NK-92 treated with Interleukin-12 subunit alpha and Interleukin-12 subunit beta, amount 100 ng/mL, for 24 hours (cell line): ENCODE measurements at places on chromosomes 3 and 15.
A peak's percentile ranks its signal among the peaks of the same experiment; 100 is the strongest.

DNA sequence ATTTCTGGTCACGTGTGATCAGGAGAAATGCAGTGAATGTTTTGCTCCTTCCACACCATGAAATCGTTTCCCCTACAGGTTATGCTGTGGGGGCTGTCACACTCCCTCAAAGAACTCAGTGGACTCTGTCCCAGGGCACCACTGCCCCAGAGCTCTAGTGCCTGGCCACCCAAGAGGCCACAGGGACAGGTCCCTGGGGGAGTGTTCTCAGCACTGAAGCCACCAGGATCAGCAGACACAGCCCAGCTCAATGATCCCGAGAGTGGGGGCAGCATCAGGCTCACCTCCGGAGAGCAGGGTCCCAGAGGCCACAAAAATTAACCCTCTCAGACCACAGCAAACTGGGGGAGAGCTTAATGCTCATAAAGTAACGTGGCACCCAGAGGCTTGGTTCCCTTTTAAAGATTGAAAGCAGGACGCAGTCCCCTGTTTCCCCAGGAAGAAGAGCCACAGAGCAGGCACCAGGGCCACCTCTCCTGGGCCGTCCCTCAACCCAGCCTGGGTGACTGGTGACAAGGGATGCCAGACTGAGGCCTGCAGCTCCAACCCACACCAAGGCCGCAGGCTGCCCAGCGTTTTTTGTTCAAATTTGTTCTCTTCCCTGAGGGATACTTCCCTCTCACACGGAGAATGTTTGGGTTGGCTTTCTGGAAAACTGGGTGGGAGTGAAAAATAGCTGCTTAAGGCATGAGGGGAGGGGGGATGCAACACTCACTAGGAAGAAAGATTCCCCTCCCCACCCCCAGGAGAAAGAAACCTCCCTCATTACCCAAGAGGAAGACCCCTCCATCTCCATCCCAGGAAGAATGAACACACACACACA is 123.3 kb upstream of the IGF1R start:
- no peak for DNase-seq

GRCh38 chr3:155391551-155391958 is 98.1 kb upstream of the STRIT1 start:
- no peak for DNase-seq

DNA sequence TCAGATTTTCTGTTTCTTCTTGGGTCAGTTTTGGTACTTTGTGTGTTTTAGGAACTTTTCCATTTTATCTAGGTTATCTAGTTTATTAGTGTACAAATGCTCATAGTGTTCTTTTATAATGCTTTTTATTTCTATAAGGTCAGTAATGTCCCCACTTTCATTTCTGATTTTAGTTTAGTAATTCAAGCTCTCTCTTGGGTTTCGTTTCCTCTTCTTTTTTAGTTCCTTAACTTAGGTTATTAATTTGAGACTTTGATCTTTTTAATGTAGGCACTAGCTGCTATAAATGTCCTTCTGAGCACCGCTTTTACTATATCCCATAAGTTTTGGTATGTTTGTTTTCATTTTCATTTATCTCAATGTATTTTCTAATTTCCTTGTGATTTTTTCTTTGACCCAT is 27.0 kb upstream of the CD200R1L start:
- no peak for DNase-seq

DNA sequence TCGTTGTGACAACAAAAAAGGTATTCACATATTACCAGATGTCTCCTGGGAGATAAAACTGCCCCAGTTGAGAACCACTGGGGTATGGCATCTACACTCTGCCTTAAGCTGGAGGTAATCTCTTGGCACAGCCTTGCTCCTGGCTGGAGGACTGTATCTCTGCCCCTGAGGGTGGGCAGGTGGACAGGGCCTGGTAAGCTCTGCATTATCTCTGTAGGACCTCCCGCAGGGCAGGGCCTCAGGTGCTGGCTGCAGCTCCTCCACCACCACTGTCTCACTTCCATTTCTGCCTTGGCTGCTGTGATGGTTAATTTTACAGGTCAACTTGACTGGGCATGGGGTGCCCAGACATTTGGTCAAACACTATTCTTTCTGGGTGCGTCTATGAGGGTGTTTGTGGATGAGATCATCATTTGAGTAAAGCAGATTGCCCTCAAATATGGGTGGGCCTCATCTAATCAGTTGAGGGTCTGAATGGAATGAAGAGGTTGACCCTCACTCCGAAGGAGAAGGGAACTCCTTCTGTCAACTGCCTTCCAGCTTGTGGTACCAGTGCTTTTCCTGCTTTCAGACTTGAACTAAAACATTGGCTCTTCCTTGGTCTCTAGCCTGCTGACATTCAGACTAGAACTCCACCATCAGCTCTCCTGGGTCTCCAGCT is 9.8 kb upstream of the RHCG start:
- no peak for DNase-seq

DNA sequence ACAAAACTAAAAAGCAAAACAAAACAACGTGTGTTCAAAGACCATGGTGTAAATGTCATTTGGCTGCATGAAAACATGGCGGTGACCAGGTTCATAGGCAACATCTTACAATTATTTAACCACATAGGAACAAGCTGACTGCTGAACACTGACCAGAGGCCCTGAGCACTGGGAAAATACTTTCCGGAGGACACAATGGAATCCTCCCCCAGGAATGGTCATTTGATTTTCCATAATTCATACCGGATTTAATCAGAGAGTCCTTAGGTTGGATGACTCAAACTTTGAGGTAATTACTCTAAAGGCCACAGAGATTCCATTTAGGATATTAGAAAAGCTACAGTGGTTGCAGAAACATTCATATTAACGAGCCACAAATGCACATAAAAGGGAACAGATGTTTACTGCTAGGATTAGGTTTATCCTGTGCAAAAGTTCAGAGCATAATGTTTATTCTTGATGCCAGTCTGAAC is 254.7 kb downstream of the NR1D2 start:
- no peak for DNase-seq

- no peak for DNase-seq
These were observed 13.7 kb downstream of the C15orf39 start for GRCh38 chr15:75215107-75216004.

- DNase-seq = no peak
These were observed 26.6 kb downstream of the CGGBP1 start for GRCh38 chr3:88032245-88032644.

DNA sequence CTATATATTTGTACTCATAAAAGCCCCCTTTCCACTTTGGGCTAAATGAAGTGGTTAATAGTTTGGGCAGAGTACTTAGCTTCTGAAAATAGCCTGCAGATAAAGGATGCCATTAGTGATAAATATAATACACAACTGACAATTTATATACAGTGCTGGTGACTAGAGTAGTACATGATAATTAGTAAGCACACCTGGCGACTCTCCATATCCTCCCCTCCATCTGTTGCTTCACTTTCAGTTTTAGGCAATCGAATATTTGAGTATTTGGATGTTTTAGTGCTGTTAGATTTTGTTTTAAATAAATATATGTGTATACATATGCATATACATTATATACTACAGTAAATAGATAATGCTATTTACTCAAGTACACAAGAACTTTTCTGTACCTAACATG is 35.9 kb upstream of the CHMP2B start:
- no peak for DNase-seq

GRCh38 chr3:101898752-101899169 is 49.4 kb downstream of the NFKBIZ start:
- no peak for DNase-seq

GRCh38 chr15:64809649-64810496 is 15.6 kb downstream of the PIF1 start:
- DNase-seq = peak; percentile 58

- DNase-seq = no peak
These were observed 46.8 kb downstream of the SCN5A start for GRCh38 chr3:38602576-38603250.

DNA sequence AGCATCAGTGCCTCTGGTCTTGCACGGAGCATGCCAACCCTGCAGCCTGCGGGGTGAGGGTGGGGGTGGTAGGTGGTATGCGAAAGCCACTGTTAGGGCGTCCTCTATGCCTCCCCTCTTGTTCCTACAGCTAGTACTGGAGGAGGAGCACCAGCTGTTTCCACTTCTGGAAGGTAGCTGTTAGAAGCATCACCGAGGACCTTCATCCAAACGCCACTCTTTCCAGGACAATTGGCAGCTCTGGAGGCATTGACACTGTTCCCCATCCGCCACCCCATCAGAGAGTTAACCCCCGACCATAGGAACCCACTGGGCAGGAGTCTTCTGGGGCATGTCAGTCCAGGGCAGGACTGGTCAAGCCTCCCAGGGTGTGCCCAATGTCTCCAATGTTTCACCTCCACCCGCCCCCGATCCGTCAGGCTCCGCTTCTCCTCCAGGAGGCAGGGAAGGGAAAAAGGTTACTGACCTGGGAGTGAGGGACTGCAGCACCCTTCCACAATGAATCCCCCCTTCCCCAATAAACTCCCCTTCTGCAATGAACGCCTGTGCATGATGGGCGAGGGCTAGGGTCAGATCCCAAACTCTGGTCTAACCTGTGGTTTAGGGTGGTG is 487 bp downstream of the DUOX2 start:
- DNase-seq = no peak

GRCh38 chr3:32998631-32999451 is 47.4 kb downstream of the CCR4 start:
- DNase-seq = no peak

GRCh38 chr3:13822042-13822441 is 57.8 kb downstream of the WNT7A start:
- DNase-seq = no peak

DNA sequence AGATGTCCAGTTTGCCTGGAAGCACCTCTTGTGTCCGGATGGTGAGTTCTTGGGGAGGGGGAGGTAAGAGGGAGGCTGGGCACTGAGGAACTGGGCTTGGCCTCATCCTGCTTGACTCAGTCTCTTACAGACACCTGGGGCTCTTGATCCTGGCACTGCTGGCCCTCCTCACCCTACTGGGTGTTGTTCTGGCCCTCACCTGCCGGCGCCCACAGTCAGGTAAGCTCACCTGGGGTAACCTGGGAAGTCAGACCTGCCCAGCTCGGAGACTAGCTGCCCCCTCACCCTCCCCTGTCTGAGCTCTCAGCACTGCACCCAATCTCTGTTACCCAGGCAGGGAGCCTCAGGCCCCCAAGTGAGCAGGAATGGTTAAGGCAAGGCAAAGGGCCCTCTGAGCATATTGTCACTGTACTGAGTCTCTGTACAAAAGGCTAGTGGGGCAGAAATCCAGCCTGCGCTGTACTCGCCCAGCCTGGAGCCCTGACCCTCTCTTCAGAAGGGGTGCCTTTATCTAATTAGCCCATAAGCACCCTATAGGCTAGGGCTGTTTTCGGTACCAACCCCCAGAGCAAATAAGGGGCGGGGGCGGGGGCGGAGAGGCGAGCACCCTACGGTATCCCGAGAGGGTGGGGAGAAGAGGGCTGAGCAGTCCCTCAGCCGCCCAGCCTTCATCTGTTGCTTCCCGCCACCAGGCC is 2.2 kb upstream of the IL17RC start:
- no peak for DNase-seq

DNA sequence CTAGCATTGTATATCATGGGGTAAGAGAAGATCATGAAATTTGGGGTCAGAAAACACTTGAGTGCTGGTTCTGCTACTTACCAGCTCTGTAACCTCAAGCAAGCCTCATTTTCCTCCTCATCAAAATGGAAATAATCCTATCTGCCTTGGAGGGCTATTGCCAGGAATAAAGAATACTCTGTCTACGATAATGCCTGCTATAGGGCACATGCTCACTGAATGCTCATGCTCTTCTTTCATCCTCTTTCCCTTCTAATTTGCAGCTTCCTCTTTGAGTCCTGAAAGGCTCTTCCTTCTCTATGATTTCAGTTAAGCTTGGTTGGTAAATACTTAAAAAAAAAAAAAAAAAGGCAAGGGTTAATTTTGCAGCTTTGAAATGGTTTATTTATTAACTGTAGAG is 12.8 kb downstream of the RTP1 start:
- no peak for DNase-seq

DNA sequence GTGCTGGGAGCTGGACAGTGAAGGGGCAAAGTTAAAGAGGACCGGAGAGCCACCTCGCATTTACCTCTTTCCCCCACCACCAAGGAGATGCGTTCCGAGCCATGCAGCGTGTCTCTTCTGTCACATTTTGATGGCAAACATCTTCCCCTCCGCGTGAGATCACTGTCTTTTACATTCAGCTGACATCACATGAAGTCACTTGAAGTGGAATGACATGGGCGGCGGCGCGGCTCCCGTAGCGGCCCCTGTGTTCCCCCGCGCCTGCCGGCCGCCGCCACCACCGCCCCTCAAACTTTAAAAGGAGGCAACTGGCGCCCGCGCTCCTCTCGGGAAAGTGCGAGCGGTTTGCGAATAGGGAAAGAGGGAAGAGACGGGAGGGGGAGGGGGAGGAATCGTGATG is at the start of gene FEZF2:
Gene FEZF2, minus strand, starts transcription at position 336 of the 400 bp plus-strand sequence. CDS start 682 bp downstream, outside the sequence.
- DNase-seq = no peak

GRCh38 chr3:59192473-59192872 is 142.6 kb upstream of the CFAP20DC start:
- no peak for DNase-seq

DNA sequence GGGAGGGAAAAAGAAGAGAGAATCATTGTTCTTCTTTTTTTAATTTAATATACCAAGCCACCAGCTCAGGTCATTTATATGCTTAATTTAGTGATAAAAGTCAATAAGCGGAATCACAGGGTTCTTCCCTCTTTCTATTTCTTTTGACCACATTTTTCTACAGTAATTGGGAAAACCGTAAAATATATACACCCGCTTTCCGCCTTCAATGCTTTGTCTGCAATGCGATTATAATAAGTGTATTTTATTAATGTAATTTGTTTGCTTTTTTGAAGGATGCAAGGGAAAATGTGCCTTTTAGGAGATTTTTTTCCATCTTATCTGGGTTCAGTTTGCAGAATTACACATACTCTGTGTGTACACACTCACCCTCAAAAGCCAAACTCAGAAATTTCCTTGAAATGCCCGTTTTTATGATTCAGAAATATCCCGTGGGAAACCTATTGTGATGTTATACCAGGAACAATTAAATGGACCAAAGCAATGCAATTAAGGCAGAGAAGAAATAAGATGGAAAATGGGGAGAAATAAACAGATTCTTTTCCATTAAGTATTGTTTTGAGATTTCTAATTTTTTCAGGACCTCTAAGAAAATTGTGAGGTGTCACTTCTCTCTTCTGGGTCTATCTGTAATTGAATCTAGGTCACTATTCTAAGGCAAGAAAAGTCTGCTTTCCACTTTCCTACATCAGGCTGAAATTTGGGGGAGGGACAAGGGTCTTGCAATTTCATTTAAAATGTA is 8.3 kb downstream of the SOX14 start:
- DNase-seq = no peak

DNA sequence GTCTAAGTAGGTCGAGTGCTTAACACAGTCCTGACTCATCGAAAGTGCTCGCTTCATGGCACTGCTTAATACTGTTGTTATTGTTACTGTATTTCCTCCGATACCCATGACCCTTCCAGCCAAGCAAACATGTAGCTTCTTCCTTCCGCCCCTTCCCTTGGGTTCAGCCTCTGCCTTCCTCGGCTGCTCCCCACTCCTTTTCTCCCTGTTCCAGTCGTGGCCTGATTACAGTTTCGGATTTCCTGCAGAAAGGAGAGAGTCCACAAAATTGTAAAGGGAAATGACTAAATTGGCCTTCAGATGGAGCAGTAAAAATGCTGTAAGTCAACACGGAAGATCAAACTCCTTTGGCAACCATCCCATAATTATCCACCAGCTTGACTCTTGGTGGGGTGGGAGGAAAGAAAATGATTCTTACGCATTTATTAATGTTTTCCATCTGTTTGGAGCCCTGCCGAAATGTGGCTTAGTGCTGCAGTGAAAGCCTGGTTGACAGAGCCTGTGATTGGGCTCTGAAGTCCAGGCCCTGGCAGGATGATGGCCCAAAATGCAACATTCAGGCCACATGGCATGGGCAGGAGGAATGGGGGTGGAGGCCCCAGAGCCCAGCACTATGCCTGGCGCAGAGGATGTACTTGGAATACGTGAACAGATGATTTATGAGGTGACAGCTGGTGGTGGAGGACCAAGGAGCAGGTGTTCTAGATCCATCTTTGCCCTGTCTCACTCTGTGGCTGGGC is 37.6 kb downstream of the FAM3D start:
- DNase-seq = no peak
